Sigmoid colon (tissue), 7 donors: ENCODE measurements at places on chromosomes 3 and 15.

GRCh38 chr3:188229726-188230125 is 75.8 kb downstream of the LPP start:
- peaks cover 95% of the 10 kb centered on the region for H3K4me1 ChIP-seq
- DNase-seq, result no peak
- H3K4me3 ChIP-seq, result no peak overlapping the region
- H3K36me3 ChIP-seq, result no peaks in the 10 kb centered on the region
- H3K27me3 ChIP-seq, result no peaks in the 10 kb centered on the region

GRCh38 chr3:171781711-171782127 is 28.6 kb downstream of the PLD1 start:
- no peak for DNase-seq
- no peak overlapping the region for H3K27ac ChIP-seq
- H3K4me1 ChIP-seq, result peaks cover 26% of the 10 kb centered on the region
- no peaks in the 10 kb centered on the region for H3K36me3 ChIP-seq

- no peaks in the 10 kb centered on the region for H3K36me3 ChIP-seq
- no peak for DNase-seq
- no peak overlapping the region for H3K4me3 ChIP-seq
- H3K27ac ChIP-seq, result no peak overlapping the region
- no peaks in the 10 kb centered on the region for H3K4me1 ChIP-seq
These were observed 129.1 kb upstream of the ANKRD28 start for GRCh38 chr3:15926871-15927270.

DNA sequence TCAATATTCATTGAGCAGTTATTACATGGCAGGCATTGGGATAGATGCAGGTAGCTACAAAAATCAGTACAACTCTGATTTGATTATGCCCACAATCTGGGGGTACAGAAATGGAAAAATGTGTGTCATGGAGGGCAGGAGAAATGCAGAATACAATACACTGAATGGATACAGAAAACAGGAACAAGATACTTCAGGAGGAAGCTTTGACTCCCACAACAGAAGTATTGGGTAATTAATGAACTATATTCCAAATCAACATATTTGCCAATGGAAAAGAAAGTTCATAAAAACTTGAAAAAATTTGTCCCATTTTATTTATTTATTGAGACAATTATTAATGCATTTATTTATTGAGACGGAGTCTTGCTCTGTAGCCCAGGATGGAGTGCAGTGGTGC is 207.0 kb downstream of the SUCLG2 start:
- no peak overlapping the region for H3K4me3 ChIP-seq
- H3K27me3 ChIP-seq, result no peaks in the 10 kb centered on the region
- DNase-seq, result no peak
- H3K36me3 ChIP-seq, result no peaks in the 10 kb centered on the region
- no peak overlapping the region for H3K27ac ChIP-seq
- no peaks in the 10 kb centered on the region for H3K4me1 ChIP-seq

- H3K36me3 ChIP-seq, result no peaks in the 10 kb centered on the region
- peak overlapping the region; percentile 74 for H3K4me3 ChIP-seq
- no peak for DNase-seq
- no peaks in the 10 kb centered on the region for H3K27me3 ChIP-seq
These were observed 828 bp downstream of the CAND2 start for GRCh38 chr3:12797124-12797891.
